T-cell (primary cell): ENCODE measurements at places on chromosomes 5 and 9.

DNA sequence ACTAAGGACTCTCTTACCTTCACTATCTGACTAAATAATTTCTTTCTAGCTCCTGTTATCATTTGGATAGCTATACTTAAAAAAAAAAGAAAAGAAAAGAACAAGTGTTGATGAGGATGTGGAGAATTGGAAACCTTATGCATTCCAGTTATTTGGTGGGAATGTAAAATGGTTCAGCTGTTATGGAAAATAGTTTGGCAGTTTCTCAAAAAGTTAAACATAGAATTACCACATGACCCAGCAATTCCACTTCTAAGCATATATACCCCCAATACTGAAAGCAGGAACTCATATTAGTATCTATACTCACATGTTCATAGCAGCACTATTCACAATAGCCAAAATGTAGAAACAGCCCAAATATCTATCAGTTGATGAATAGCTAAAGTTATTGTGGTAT lies 61.1 kb downstream of the GNA14 start:
- DNase-seq = no peak

- no peak for DNase-seq
Observed at GRCh38 chr5:79475152-79475466, 38.8 kb downstream of the HOMER1 start.

GRCh38 chr5:159704160-159704559 lies 212.1 kb upstream of the ADRA1B start:
- no peak for DNase-seq

DNA sequence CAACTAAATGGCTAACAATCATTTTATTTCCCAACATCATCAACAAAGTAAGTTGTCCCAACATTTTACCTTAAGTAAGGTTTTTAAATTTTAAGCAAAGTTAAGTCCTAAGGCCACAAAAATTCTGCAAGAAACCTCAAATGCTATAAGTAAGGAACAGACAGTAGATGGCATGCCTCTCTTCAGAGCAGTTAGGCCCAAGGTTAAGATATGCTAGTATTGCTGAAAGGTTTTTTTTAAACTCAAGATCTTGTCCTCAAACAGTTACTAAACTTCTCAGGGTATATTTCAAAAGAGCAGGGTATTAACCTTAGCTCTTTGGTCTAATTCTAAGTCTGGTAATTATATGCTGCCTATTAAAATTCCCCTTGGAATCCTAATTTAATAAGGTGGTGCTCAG lies 35.1 kb downstream of the PJA2 start:
- no peak for DNase-seq

DNA sequence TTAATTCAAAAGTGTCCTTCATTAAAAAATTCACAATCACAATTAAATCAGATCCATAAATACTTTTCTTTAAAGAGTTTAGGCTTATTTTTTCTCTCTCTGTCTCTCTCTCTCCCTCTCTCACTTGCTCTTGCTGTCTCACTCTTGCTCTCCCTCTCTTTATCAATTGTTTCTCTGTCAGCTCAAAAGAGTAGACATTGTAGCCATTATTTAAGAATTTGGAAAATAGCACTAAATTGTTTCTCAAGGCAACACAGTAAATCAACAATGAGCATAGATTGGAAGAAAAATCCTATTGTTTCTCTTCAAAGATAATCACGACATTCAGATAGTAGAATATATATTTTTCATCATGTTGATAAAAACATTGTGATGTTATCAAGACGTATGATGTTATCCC lies 1114.0 kb downstream of the PTPRD start:
- no peak for DNase-seq

GRCh38 chr9:3361116-3361515 lies 164.7 kb downstream of the RFX3 start:
- no peak for DNase-seq

DNA sequence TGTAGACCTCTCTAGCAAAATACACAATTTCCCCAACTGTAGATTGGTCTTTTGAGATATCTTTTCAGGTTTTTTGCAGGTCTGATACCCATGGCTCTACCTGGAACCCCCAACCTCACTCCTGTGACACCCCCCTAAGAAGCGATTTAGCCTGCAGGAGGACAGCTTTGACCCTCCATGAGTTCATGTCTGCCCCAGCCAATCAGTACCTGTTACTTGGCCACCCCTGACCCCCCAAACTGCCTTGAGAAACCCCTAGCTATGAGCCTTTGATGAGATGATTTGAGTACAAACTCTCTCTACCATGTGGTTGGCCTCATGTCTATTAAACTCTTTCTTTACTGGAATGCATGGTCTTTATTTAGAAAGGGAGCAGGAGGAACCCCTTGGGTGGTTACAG lies 25.7 kb downstream of the ABO start:
- DNase-seq = no peak

- no peak for DNase-seq
Observed at GRCh38 chr5:67283988-67284487, 87.4 kb upstream of the CD180 start.

DNA sequence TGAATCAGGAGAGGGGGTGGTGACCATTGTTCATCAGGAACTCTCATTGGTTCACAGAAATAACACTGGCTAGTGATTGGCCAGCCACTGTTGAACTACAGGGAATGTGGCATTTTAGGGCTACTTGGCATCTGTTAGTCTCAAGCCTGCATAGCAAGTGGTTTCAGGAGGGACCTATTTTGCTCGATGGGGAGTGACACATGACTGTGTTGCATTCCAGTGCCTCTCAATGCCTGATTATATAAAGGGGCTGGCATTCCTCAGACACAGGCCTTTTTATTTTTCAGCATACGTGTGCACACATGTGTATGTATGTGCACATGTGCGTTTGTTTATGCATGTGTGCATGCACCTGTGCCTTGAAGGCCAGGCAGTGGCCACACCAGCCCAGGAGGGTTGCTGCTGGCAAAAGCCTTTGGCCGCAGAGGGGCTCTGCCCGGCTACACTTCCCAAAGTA lies 23.2 kb downstream of the FGD3 start:
- DNase-seq = no peak

GRCh38 chr9:124262649-124262972 lies 4.9 kb downstream of the NEK6 start:
- no peak for DNase-seq

DNA sequence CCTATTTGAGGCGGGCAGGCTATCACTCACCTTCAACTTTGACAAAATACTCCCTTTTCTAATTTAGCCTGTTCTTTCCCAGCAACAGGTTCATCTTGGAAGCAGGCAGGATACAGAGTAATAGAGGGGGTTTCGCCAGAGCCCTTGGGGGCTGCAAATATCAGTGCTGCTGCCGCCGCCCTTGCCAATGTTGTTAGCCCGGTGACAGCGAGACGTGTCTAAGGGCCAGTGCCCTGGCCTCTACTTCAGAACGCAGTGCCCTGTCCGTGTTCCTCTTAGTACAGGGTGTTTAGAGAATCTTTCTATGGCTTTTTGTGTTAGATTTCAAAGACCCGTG lies 703 bp downstream of the FAM120AOS start:
- DNase-seq = no peak

DNA sequence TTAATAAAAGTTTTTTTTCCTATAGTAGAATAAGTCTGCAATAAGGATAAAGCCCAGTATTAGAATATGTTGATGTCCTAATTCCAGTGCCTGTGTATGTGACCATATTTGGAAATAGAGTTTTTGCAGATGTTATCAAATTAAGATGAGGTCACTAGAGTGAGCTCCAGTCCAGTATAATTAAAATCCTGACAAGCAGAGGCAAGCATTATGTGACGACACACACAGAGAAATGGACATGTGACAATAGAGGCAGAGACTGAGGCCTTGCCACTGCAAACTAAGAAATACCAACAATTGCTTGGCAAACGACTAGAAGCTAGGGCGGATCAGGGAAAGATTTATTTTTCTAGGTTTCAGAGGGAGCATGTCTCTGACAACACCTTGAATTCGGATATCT lies 216.4 kb upstream of the CYLC2 start:
- no peak for DNase-seq

DNA sequence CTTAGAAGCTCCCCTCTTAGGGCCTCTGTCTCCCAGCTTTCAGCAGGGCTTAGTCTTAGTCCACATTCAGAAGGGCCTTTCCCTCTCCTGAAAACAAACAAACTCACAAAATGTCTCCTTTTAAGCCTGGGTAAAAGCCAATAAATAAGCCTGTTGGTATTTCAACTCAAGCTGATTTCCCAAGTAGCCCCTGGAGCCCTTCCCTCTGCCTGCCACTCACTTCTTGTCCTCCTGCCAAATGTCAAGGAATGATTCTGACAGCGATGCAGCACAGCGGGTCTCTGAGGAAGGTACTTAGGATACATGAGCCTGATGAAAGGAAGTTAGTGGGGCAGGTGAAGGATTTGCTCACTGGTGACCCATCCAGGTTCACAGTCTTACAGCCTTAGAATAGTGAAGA lies 210.5 kb downstream of the PJA2 start:
- no peak for DNase-seq

GRCh38 chr9:77523891-77524290 lies 124.2 kb downstream of the GNA14 start:
- DNase-seq = no peak

- DNase-seq = no peak
Observed at GRCh38 chr5:109900911-109901627, 211.3 kb downstream of the MAN2A1 start.

DNA sequence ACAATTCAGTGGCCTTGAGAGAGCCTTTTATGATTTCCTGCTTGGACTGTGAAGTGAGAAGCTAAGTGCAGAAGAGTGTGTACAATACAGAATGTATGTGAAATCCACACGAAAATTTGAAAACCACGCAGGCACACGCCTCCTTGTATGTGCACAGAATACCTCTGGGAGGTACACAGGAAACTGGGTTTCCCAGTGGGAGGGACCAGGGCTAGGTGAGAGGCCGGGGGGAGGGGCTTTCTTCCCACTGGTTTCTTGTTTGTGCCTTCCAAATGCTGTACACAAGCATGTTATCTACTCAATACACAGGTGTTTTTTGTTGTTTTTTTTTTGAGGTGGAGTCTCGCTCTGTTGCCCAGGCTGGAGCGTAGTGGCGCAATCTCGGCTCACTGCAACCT lies 16.1 kb downstream of the C9orf50 start:
- DNase-seq = no peak

DNA sequence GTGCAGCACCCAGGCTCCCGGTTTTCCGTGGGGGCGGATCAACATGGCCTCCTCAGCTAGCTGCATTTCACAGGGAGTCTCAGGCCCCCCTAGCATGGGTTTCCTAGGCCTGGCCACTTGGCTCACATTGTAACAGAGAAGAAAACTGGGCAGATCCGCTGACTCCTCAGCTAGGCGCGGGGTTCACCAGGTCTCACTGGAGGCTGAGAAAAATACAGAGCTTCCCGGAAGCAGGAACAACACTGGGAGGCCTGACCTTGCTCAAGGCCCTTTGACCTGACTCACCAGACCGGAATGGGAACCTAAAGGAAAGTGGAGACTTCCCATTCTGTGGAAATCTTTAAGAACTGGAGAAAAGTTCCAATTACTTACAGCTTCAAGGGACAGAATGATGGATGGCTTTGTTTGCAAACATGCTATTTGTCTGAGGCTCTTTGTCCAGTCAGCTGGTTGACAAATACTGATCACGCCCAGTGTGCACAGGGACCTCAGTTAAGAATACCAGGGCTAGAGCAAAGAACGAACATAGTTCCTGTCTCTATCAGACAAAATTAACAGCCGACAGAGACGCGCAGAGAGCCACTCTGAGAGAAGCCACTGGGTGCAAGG lies 88.7 kb upstream of the LRRTM2 start:
- no peak for DNase-seq

DNA sequence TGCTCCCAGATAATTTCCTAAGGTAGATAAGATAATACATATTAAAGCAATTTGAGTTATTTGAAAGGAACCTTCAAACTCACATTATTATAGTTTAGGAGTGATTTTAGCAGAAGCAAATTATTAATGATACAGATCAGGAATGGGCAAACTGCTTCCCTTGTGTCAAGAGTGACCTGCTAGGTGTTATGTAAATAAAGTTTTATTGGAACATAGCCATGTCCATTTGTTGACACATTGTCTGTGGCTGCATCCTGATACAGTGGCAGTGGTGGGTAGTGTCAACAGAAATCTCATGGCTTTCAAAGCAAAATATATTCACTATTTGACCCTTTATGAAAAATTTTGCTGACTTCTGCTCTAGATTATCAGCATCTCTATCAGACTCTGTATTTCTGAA lies 11.4 kb upstream of the BASP1 start:
- DNase-seq = no peak

DNA sequence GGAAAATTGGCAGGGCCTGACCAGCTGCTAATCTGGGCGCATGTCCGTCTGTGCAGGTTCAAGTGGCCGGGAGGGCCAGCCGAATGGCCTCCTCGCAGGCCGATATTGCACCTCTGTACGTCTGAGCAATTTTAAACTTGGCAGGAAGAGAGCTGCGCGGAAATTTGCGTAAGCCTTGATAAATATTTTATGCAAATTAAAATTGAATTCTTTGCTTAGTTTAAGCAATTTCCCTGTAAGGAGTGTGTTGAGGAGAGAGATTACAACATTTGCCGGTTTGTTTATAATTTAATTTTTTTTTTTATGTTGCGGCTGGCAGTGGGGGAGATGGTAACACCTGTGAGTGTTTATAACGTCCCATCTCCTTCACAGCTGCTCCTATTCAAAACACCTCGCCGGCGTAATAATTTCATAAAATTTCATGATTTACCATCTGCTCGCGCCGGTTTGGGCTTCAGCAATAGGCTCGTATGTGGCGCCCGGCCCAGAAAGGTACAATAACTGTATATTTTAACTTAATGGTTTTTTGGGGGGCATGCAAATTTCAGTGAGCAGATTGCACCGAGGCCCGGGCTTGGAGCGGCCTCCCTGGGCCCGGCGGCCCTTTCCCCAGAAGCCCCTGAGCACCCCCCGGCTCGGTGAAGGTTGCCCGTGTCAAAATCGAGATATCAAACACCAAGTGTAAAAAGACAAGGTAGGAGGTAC lies 269.4 kb upstream of the MVB12B start:
- no peak for DNase-seq

DNA sequence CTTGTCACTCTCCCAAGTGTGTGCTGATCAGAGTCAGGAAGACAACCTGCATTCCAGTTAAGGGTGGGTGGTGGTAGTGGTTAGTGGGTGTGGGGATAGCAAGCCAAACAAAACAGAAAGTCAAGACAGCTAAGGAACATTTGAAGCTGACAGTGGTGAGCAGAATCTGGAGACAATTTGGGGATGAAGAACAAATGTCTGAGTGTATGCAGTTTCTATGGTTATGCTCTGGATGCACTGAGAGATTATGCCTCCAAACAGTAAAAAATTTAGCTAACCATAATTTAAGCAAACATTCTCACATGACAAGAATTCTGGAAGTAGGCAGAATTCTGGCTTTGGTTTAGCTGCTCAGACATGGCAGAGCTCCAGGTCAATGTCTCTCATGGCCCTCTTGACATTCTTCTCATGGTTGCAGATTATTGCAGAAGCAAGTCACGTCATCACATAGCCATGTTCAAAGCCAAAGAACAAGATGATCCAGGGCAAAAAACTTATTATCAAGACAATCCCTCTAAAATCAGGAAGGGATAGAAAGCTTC lies 148.7 kb downstream of the LURAP1L start:
- no peak for DNase-seq

DNA sequence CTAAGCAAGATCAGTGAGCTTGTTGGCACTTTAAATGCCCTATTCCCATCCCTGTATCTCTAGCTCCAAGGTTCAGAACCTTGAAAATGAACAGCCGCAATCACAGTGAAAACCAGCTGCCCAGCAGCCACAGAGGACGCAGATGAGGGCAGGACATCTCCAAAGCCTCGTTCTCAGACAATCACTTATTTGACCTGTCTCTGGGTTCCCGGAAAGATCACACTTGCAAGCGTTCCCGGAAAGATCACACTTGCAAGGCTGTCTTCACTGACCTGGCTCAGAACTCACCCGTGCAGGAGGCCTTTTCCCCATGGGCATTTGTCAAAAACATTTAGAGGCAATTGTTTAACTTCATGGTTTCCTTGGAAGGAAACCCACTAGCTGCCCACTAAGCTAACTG lies 25.7 kb downstream of the IPPK start:
- DNase-seq = no peak
